ENCODE measurements at places on chromosomes 3 and 15. TPM values are rescaled to one million over a fixed set of nuclear protein-coding genes. Genes with fewer than 3 reads are reported as not detected.

DNA sequence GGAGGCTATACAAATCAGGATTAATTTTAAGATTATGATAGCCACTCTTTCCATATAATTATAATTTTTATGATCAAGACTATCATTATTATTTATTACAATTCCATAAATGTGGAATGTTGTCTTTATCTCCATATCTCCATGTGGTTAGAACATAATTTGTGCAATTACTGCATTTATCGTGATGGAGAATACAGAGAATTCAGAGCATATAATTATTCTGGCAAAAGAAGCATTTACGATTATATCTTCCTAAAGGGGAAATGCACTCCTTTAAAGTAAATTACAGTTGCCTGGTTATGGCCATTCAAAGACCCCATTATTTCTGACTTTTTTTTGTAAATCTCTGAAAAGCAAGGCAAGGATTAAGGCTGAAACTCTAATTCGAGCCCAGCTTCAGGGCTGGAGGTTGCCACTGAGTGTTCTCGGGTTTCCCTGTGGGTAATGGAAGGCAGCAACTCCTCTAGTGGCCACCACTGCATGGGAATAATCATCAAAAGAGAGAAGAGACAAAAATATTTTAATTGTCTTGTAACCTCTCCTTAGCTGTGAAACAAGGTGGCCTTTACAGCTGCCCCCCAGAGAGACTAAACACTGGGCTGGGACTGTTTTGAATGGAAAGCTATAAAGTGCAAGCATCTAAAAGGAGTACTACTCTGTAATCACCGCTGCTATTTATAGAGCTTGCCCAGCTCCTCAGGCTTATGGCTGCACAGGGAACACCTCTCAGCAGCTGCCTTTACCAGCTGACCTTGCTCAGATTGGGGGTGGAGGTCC lies 59.8 kb upstream of the PRTG start:
- H3K27me3 ChIP-seq: no peaks in the 10 kb centered on the region
- no peaks in the 10 kb centered on the region for H3K4me1 ChIP-seq
- H3K27ac ChIP-seq: no peak overlapping the region
- no peak overlapping the region for H3K4me3 ChIP-seq
- H3K36me3 ChIP-seq: no peaks in the 10 kb centered on the region
- no peak for DNase-seq

DNA sequence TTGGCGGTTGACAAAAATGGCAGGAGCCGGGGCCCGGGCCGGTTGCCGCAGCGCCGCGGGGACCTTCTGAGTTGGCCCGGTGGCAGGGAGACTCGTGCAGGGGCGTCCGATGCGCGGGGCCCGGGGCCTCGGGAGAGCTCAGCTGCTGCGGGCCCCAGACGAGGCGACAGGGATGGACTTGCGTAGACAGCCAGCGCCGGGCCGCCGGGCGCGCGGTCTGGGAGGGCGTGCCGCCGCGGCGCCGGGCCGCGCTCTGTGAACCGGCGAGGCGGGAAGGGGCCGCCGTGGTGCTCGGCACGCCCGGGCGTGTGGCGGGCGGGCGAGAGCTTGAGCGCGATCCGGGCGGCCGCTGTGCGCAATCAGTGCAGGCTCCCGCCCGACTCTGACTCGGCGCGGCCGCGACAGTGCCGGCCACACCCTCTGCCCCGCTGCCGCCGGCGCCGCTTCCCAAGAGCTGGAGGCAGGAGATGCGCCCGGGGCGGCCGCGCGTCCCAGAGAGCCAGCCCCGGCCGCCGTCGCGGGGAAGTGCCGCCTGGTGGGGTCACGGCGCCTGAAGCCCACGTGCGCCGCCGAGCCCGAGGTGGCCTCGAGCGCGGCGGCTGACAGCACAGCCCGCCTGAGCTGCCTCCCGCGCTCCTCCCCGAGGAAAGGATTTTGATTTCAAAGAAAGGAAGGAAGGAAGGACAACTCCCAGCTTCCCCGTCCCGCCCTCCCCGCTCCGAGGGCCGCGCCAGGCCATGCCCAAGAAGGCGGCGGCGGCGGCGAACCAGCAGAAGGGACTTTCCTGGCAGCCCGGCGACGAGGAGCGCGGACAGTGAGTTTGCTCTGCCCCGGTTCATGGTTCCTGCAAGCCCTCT lies 657 bp downstream of the TLNRD1 start:
- DNase-seq: peak; percentile 82
- peaks cover 6% of the 10 kb centered on the region for H3K36me3 ChIP-seq
- peak overlapping the region; percentile 87 for H3K4me3 ChIP-seq

The MST1R gene
- 181 TPM for total RNA-seq

The C3orf22 gene
- total RNA-seq: not detected

The MAGEL2 gene
- not detected for total RNA-seq

- H3K36me3 ChIP-seq: no peaks in the 10 kb centered on the region
- H3K4me3 ChIP-seq: no peak overlapping the region
- no peak for DNase-seq
- peaks cover 15% of the 10 kb centered on the region for H3K4me1 ChIP-seq
- H3K27me3 ChIP-seq: peaks cover 78% of the 10 kb centered on the region
Measured at GRCh38 chr3:38645076-38645475, 4.4 kb downstream of the SCN5A start.

DNA sequence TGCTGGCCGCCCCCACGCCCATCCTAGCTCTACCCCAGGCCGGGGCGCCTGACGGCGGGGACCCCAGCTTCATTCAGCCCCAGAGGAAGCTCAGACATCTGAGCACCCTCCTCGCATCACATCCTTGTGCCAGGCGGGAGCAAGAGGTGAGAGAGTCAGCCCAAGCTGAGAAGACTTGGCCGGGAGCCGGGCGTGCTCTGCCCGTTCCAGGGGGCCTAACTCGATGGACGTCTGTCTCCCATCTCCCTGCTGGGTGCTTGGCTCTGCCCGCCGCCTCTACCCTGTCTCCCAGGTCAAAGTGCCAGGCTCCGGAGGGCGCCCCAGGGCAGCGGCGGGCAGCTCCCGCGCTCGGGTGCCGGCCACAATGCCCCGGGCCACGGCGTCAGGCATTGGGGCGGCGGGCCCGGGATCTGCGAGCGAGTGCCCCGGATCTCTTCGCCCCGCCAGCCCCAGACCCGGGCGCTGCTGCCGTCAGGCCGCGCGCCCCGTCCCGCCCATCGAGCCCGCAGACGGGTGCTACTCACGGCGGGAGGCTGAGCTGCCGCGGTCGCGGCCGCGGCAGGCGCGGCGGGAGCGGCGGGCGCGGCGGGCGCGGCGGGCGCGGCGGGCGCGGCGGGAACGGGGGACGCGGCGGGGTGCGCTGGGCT lies 388 bp downstream of the DAPK2 start:
- H3K4me1 ChIP-seq: peaks cover 22% of the 10 kb centered on the region
- H3K27ac ChIP-seq: peak overlapping the region; percentile 16
- H3K27me3 ChIP-seq: no peaks in the 10 kb centered on the region
- DNase-seq: no peak
- peak overlapping the region; percentile 78 for H3K4me3 ChIP-seq
- no peaks in the 10 kb centered on the region for H3K36me3 ChIP-seq

DNA sequence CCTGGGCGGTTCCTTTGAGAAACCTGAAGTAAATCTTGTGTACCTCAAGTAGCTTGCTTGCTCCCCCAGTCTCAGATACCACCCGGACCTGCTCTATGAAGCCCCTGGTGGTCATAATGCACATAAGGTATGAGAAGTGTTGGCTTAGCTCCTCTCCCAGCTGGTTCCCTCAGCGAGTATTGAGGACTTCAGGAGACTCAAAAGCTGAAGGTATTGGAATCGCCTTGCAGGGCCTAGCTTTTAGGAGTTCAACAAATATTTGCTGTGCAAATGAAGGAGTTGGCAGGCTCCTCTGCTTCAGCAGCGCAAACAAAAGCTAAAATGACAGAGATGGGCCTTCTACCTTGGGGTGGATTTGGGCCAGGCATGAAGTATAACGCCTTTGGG lies 1.7 kb downstream of the CMTM8 start:
- H3K36me3 ChIP-seq: no peaks in the 10 kb centered on the region
- no peaks in the 10 kb centered on the region for H3K27me3 ChIP-seq
- DNase-seq: peak; percentile 61
- H3K4me3 ChIP-seq: peak overlapping the region; percentile 65

- H3K4me1 ChIP-seq: peaks cover 28% of the 10 kb centered on the region
- DNase-seq: peak; percentile 28
- no peaks in the 10 kb centered on the region for H3K27me3 ChIP-seq
- H3K4me3 ChIP-seq: peak overlapping the region; percentile 98
- peak overlapping the region; percentile 97 for H3K27ac ChIP-seq
- H3K36me3 ChIP-seq: no peaks in the 10 kb centered on the region
Measured at GRCh38 chr15:50907601-50908208, 778 bp upstream of the AP4E1 start.

- no peaks in the 10 kb centered on the region for H3K36me3 ChIP-seq
- no peak overlapping the region for H3K4me3 ChIP-seq
- no peaks in the 10 kb centered on the region for H3K27me3 ChIP-seq
- no peak for DNase-seq
Measured at GRCh38 chr3:115712871-115713270, 89.6 kb downstream of the GAP43 start.

- H3K4me1 ChIP-seq: no peaks in the 10 kb centered on the region
- H3K27me3 ChIP-seq: no peaks in the 10 kb centered on the region
- H3K36me3 ChIP-seq: no peaks in the 10 kb centered on the region
Measured at GRCh38 chr3:135166266-135166825, 371.3 kb downstream of the EPHB1 start.

- H3K4me3 ChIP-seq: no peak overlapping the region
- peak; percentile 27 for DNase-seq
- no peaks in the 10 kb centered on the region for H3K27me3 ChIP-seq
- H3K4me1 ChIP-seq: peaks cover 9% of the 10 kb centered on the region
- no peak overlapping the region for H3K27ac ChIP-seq
Measured at GRCh38 chr3:99499235-99500158, 138.9 kb upstream of the COL8A1 start.

DNA sequence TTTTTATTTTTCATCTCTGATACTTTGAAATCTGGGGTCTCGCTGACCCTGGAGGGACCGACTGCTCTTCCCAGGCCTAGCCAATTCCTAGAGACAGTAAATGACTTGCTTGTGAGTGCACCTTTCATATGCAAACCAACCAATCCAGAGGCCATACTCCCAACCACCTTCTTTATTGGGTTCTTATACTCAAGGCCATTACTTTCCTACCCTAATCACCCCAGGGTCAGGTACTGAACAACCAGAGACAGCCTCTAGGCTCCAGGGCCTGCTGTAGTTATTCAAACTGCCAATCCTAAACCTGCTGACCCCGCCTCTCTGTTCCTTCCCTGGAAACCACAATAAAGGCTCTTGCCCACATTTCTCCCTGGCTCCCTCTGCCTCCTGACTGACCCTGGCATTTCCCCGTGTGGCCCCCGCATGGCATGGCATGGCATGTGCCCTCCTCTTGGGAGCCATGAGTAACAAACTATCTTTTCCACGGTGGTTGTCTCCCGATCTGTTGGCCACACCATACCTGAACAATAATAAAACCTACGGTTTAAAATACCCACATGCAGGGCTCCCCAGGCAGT lies 42.9 kb downstream of the ADCY5 start:
- peaks cover 24% of the 10 kb centered on the region for H3K4me1 ChIP-seq
- no peak overlapping the region for H3K4me3 ChIP-seq

The SLC12A1 gene
- not detected for total RNA-seq

- H3K4me1 ChIP-seq: no peaks in the 10 kb centered on the region
- H3K27me3 ChIP-seq: peaks cover 6% of the 10 kb centered on the region
- H3K36me3 ChIP-seq: no peaks in the 10 kb centered on the region
- H3K27ac ChIP-seq: no peak overlapping the region
Measured at GRCh38 chr3:139957844-139958243, 22.9 kb downstream of the CLSTN2 start.

GRCh38 chr3:54856271-54856670 lies 71.6 kb downstream of the LRTM1 start:
- H3K36me3 ChIP-seq: no peaks in the 10 kb centered on the region
- no peak overlapping the region for H3K4me3 ChIP-seq
- no peak for DNase-seq
- no peaks in the 10 kb centered on the region for H3K27me3 ChIP-seq
- H3K27ac ChIP-seq: no peak overlapping the region

- H3K4me3 ChIP-seq: no peak overlapping the region
- no peak for DNase-seq
- H3K4me1 ChIP-seq: no peaks in the 10 kb centered on the region
- H3K36me3 ChIP-seq: no peaks in the 10 kb centered on the region
- H3K27ac ChIP-seq: no peak overlapping the region
Measured at GRCh38 chr3:151199554-151200438, 3.2 kb downstream of the GPR171 start.

The CEMIP gene
- total RNA-seq: not detected

The BNC1 gene
- total RNA-seq: not detected

DNA sequence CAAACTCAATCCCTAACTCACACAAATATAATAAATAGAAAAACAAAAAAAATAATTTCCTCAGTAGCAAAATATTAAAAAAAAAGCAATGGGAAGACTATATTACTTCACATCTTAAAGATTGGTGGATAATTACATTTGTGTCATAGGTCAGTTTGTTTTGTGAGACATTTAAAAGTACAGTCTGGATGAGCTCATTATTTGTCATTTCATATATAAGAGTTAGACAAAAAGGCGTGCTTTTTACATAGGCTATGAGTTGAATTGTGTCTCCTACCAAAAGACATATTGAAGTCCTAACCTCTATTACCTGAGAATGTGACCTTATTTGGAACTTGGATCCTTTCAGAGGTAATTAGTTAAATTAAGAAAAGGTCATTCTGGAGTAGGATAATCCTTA lies 710.1 kb upstream of the CBLB start:
- no peaks in the 10 kb centered on the region for H3K4me1 ChIP-seq
- no peak for DNase-seq
- no peaks in the 10 kb centered on the region for H3K27me3 ChIP-seq
- no peaks in the 10 kb centered on the region for H3K36me3 ChIP-seq
- no peak overlapping the region for H3K4me3 ChIP-seq

The INKA1 gene
- 1.8 TPM for total RNA-seq

- no peaks in the 10 kb centered on the region for H3K27me3 ChIP-seq
- no peaks in the 10 kb centered on the region for H3K36me3 ChIP-seq
- no peak overlapping the region for H3K4me3 ChIP-seq
- H3K27ac ChIP-seq: no peak overlapping the region
Measured at GRCh38 chr15:58505581-58505980, 73.8 kb downstream of the LIPC start.

DNA sequence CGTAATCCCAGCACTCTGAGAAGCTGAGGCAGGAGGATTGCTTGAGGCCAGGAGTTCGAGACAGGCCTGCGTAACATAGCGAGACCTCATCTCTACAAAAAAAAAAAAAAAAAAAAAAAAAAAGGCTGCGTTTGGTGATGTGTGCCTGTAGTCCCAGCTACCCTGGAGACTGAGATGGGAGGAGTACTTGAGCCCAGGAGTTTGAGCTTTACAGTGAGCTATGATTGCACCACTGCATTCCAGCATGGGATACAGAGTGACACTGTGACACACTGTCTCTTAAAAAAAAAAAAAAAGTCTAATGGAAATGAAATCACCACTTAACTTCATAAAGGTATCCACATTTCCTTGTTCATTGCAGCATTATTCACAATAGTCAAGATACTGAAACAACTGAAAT lies 65.5 kb downstream of the THBS1 start:
- H3K4me3 ChIP-seq: no peak overlapping the region
- H3K36me3 ChIP-seq: no peaks in the 10 kb centered on the region
- no peak for DNase-seq

- peak; percentile 66 for DNase-seq
- H3K27ac ChIP-seq: no peak overlapping the region
- no peaks in the 10 kb centered on the region for H3K27me3 ChIP-seq
- H3K4me3 ChIP-seq: no peak overlapping the region
Measured at GRCh38 chr15:86591994-86592735, 512.5 kb downstream of the AGBL1 start.

- DNase-seq: no peak
- H3K36me3 ChIP-seq: no peaks in the 10 kb centered on the region
- H3K4me1 ChIP-seq: no peaks in the 10 kb centered on the region
- no peak overlapping the region for H3K4me3 ChIP-seq
Measured at GRCh38 chr3:116640109-116640508, 69.5 kb upstream of the TUSC7 start.

Data from stomach (tissue), 19 donors.